ENCODE measurements at places on chromosomes 2 and 18.

- no peak for DNase-seq
Observed at GRCh38 chr2:71474744-71475397, 21.5 kb downstream of the DYSF start.

DNA sequence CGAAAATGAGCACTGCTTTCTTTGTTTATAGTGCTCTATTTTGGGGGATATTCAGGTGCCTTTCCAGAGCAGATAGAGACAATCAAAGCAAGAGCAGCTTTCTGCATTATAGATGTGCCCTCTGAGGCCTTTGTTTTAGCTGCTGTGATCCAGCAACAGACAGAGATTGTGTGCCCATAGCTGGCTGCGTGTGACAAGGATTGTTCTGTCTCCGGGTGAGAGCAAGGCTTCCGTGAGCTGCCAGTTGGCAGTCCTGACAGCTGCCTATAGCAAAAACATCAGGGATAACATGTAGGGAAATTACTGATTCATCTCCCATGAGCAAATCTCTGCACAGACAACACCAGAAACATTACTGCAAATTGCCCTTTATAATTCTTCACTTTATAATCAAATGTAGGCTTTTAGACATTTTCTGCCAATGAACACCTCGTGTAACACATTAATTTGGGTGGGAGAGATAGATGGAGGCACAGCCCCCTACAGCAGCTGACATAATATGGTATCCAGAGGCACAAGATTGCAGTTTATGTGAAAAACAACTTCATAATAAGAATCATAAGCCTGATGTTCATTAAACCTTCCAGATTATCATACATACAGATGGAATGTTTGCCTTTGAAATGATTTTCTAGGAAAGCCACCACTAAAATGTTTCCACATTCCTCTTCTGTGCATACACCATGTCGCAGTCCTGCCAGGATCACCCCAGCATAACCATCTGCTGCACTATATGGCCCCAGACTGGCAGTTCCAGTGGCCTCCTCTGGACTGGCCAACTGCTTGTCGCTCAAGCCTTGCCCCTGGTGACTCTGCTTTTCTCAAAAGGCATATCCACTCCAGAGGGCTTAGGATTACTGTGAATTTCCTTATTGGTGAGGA lies 131.2 kb downstream of the TRIB2 start:
- no peak for DNase-seq

GRCh38 chr18:778194-778927 lies 33.7 kb downstream of the YES1 start:
- DNase-seq = no peak

DNA sequence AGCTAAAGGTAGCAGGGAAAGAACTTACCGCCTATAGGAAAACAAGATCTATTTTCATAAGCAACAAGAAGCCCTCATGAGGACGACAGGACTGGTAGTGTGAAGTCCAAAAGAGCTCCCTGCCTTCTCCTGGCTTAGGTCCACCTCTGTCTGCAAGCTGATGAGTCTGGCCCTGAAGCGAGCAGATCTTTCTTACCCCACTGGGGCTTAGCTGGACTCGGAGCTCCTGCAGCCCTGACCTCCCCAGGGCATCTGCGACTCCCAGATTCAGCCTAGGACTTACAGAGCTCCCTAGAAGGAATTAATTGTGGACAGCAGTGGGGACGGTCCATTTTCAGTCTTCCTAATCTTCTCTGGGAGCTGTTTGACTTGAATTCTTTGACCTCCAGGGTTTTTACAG lies 53.7 kb downstream of the MCFD2 start:
- no peak for DNase-seq

- DNase-seq = no peak
Observed at GRCh38 chr2:71990122-71990521, 157.5 kb downstream of the CYP26B1 start.

DNA sequence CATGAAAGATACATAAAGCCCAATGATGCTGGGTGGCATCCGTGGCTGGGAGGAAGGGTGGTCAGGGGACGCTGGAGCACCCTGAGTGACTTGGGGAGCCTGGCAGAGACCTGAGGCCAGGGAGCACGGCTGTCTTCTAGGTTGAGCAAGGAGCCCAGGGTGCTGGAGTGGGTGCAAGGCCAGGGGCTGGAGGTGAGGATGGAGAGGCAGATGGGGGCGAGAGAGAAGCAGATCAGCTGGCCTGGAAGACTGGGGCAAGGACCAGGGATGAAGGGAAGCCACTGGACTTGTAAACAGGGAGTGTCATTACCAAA lies 52.2 kb downstream of the FAM178B start:
- DNase-seq = no peak

GRCh38 chr2:96493072-96493471 lies 12.1 kb downstream of the NEURL3 start:
- DNase-seq = no peak

GRCh38 chr2:120477198-120477597 lies 131.3 kb downstream of the INHBB start:
- DNase-seq = no peak

- DNase-seq = no peak
Observed at GRCh38 chr18:35099911-35100310, 58.7 kb downstream of the MAPRE2 start.

- DNase-seq = peak; percentile 42
Observed at GRCh38 chr2:72887032-72887739, at the start of gene SPR. Gene SPR, plus strand, starts transcription at chr2:72887408. Its CDS starts 25 bp downstream, at chr2:72887433.

DNA sequence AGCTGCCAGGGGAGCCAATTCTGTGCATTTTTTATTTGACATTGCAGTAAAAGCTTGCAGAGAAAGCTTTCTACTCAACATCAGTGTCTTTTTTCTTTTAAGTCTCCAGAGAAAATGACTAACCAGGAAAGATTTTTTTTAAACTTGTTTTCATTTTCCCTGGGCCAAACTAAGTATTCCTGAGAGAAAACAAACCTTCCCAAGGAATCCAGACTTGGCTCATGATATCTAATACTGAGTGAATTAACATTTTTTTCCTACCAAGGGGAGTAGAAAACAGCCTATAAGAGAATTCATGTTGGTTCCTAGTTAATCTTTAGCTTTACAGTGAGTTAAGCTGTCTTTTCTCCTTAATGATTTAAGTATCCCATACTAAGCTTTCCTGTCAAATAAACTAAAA lies 46.7 kb downstream of the DAPL1 start:
- DNase-seq = no peak

DNA sequence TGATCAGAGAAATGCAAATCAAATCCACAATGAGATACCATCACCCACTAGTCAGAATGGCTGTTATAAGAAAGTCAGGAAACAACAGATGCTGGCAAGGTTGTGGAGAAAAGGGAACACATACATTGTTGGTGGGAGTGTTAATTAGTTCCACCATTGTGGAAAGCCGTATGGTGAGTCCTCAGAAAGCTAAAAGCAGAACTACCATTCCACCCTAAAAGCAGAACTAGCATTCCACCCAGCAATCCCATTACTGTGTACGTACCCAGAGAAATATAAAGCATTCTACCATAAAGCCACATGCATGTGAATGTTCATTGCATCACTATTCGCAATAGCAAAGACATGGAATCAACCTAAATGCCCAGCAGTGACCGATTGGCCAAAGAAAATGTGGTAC lies 60.7 kb downstream of the ANKRD62 start:
- DNase-seq = no peak

DNA sequence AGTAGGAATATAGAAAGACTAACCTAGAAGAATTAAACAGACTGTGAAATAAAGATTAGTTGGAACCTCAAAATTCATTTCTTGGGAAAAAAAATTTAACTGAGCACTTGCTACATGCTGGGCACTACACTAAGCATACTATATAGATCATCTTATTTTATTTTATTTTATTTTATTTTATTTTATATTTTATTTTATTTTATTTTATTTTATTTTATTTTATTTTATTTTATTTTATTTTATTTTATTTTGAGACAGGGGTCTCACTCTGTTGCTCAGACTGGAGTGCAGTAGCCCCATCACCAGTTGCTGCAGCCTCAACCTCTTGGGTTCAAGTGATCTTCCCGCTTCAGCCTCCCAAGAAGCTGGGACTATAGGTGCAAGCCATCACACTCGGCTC lies 74.5 kb upstream of the DSC1 start:
- no peak for DNase-seq

DNA sequence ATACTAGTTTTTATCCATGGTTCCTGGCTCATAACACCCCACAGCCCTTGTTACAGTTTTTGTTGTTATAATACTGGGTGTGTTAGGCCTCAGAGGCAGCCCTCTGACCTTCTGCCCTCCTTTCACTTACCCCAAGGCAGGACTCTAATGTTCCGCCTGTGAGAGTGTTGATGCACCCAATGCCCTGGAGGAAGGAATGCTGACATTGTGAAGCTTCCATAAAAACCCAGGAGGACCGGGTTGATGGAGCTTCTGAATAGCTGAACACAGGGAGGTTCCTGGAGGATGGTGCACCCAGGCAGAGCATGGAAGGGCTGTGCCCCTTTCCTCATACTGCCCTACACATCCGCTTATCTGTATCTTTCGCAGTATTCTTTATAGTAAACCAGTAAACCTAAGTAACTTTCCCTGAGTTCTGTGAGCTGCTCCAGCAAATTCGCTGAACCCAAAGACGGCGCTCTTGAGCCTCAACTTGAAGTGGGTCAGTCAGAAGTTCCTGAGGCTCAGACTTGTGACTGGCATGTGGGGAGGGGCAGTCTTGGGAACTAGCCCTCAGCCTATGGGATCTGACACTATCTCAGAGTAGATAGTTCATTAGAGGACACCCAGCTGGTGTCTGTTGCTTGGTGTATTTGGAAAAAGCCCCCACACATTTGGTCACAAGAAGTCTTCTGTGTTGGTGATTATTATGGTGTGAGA lies 10.4 kb downstream of the STON1 start:
- no peak for DNase-seq

DNA sequence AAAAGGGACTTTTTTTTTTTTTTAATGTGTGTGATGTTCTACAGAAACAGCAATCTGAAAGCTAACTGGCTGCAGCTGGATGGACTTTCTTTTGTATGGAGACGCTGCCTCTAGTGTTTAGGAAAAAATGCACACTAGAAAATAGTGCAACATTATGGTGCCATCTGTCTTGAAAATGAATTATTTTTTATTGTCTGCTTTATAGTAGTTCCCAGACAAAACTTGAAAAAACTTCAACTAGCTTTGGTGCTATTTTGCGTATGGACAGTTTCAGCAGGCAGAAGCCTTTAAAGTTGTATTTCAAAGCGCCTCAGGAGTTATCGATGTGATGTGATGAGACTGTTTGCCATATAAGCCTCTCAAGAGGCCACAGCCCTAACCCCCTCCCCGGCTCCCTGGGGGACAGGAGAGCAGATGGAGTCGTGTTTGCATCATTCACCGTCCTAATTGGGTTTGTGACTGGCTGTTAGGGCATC lies 86.9 kb downstream of the LTBP1 start:
- DNase-seq = no peak

DNA sequence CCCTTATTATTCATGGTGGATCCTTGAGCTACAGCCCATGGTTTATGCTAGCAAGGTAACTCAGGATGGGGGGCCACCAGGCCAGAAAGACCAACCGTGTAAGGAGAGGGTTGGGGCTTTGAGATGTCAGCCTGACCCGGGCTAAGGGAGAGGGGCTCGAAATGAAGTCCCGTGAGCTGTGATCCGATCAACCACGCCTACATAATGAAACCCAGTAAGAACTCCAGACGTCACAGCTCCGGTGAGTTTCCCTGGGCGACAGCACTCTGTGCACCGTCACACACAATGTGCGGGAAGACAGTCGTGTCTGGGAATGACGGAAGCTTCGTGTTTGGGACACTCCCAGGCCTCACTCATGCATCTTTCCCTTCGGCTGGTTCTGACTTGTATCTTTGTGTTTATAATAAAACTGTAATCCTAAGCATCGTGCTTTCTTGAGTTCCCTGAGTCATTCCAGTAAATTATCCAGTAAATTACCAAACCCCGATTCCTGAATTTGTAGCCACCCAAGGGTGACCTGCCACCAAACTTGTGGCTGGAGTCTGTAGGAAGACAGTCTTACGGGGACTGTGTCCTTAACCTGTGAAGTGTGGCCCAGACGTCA lies 44.2 kb downstream of the CYP27C1 start:
- DNase-seq = no peak

- peak; percentile 55 for DNase-seq
Observed at GRCh38 chr2:172095146-172095904, 7.4 kb downstream of the DLX2 start.

GRCh38 chr18:22197668-22198067 lies 28.3 kb downstream of the GATA6 start:
- no peak for DNase-seq

DNA sequence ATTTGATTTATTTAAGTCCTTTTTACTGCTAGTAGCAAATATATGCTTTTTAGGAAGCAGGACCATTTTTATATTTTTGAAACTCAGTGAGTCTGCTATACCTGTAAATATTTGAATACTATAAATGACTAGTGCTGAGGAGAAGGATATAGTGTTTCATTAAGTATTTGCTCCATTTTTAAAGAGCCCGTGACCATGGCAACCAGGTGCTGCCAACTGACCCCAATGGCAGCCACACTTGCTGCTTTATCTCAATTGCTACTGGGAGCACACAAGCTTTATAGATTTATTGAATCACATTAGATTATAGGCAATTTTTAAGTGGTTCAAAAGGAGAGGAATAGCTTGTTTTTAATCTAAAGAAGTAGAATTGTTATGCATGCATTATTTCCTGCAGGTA lies 142.0 kb downstream of the SCG2 start:
- no peak for DNase-seq

DNA sequence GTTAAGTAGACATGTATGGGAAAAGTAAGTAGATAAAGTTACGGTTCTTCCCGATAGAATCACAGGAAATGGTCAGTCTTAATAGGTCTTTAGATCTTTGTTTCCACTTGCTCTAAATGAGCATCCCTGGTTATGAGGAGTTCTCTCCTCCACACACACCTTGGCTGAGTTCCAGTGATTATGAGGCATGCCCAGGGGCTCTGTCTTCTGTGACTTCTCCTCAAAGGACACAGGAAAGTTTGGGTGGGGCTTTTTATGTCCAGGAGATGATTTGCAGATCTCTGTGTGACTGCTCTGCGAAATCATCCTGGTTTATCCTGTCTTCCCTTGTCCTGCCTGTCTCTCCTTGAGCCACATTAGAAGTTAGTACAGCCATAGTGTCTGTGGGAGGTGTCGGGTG lies 83.9 kb upstream of the EML6 start:
- DNase-seq = no peak

- DNase-seq = peak; percentile 6
Observed at GRCh38 chr2:136025057-136025973, 39.9 kb upstream of the DARS1 start.

GRCh38 chr2:120244656-120245519 lies 7.8 kb upstream of the RALB start:
- DNase-seq = no peak

GRCh38 chr2:27221166-27221565 lies 4.0 kb downstream of the CAD start:
- no peak for DNase-seq
